Inflammatory macrophage treated with lipopolysaccharide for 1 hour (primary cell): ENCODE measurements at places on chromosomes 2 and 18.

DNA sequence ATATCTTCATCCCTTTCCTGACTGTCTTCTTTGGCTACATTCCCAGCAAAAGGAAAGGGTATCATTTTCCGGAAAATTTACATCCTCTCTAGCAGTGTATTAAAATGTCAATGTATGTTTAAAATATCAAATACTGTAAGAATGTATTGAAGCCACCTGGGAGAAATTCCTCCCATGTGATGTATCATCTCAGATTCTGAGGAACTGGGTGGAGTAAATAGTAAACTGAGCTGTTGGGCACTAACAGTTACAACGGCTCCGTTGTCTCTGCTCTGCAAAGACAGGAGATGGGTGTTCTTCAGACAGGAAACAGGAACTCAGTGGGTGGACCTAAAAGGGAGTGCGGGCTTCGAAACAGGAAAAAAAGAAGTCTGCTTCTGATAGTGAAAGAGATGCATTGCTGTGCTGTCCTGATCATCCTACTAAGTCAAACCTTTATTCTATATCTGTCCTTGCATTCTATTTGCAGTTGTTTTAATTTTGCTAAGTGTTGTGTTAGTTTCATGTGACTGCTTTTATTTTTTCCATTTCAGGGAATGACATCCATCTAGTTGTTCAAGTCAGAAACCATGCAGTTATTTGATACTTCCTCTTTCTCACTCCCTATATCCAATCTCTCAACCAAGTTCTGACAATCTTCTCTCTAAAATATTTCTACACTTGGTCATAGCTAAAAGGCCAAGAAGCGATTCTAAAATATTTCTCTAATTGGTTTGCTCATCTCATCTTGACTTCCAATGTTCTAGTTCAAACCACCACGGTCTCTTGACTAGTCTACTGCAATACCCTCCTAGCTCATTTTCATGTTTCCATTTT lies 19.4 kb downstream of the DOK1 start:
- DNase-seq = peak; percentile 73

DNA sequence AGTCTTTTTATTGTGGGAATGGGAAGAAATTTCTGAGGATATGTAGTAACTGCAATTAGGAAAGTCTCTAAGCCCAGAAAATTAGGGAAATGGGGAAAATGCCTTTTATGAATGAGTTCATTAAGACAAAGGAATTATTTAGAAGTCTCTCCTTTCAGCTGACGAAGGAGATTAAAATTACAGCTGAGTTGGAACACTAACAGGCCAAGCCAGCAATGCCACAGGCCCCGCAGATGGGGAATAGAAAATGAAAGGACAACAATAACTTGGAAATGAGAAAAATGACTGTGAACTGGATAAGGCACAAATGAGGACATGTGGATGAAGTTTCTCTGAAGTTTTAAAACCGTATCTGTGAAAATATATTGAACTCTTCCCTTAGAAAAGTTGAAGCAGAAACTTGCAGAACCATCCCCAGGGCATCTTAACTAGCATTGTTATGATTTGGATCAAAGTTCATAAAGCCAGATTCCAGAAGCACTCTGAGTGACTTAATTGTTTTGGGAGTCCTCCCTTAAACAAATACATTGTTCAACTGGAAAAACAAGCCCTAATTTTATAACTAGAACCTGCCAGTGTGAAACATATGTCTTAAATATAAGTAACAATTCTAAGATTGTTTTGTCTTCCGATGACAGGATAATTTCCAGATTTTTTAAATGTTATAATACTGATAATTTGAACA lies 51.3 kb downstream of the C2orf76 start:
- no peak for DNase-seq

DNA sequence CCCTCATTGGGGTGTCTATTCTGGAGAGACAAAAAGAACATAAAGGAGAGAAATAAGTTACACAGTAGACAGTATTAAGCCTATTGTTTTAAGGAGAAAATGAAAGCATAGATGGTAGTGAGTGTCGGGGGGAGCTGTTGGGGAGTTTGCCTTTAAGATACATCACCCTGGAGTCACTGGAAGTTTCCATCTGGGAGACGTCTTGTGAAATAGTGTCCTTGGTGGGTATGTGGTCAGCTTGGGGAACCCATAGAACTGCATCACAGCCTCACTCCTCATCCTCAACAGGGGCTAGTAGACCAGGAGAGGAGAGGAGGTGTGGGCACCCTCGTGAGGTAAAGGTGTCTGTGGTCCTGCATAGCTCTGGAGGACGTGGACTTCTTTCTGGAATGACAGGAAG lies 60.6 kb downstream of the RNF144A start:
- no peak for DNase-seq

DNA sequence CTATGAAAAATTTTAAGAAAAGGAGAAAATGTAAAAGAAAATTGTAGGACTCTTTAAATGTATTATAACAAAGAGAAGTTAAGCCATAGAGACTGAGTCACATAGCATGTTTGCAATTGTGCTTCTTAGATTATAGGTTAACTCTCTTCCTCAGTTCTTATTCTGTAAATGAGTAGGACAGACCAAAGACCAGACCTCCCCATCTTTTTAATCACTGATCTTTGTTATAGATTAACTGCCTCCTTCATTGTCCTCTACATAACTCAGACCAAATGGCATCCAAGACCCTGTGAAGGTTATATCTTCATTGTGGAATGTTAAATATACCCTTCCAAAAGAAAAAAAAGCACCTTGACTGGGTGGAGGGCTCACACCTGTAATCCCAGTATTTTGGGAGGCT lies 316.9 kb upstream of the LRRTM4 start:
- DNase-seq = no peak

DNA sequence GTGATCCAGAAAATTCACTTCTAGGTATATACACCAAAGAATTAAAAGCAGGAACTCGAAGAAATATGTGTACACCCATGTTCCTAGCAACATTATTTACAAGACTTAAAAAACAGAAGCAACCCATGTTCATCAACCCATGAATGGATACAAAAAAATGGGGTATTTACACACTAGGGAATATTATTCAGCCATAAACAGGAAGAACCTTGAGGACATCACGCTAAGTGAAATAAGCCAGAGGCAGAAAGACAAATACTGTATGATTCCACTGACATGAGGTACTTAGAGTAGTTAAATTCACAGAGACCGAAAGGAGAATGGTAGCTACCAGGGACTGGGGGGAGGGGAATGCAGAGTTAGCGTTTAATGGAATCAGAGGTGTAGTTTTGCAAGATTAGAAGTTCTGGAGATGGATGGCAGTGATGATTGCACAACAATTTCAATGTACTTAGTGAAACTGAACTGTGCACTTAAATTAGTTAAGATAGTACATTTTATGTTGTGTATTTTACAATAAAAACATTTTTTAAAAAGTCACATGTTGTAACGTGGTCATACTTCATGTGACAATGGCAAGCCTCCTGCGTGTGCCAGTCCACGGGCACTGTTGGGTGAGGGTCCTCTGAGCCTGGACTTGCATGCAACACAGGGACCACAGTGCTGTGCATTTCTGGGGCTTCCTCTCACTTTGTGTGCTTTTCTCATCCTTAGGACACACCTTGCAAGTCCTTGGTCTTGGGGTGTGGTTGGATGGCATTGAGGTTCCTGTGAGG lies 206.1 kb upstream of the HDAC4 start:
- DNase-seq = peak; percentile 60

DNA sequence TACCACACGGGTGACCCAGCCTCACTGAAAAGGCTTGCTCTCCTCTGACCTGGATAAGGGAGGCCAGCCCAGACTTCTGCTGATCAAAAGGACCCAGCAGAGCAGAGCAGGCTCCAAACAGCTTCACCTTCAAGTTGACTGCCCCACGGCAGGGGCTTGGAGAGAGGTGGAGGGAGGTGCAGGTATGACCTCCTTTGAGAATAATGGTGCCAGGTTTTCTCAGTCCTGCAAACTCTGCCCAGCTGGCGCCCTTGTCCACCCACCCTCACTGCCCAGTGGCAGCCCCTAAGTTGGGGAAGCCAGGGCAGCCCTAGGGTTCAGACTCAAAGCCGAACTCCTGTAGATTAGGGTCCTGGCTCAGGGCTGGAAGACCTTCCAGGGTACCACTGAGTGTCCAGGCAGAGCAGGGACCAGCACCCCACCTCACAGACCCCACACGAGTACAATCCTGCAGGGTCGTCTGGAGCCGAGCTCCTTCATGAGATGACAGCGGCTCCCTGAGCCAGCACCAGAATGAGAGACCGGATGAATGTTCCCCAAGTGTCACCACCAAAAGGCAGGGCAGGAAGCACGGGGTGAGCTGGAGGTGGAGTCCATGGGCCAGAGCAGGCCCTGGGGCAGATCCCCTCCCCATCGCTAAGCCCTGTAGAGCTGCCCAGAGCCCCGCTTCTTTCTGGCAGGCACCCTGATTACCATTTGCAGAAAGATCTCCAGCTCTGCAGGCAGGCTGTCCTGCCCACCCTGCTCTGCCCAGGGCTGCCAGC lies 3.6 kb upstream of the GPC1 start:
- no peak for DNase-seq

DNA sequence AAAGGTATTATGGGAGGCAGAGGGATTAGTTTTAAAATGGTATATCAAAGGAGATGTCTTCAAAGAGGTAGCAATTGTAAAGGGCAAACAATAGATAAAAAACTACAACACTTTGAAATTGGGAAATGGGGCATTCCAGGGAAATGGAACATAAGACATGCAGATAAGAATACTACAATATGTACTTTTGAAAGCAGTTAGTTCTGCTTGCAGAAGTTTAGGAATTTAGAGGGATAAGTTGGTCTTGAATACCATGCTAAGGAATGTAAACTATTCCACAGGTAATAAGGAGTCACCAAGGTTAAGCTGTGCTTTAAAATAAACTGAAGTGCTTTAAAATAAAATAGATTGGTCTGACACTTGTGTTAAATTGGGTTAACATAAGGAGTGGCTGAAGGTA lies 571.7 kb upstream of the ACVR2A start:
- no peak for DNase-seq

DNA sequence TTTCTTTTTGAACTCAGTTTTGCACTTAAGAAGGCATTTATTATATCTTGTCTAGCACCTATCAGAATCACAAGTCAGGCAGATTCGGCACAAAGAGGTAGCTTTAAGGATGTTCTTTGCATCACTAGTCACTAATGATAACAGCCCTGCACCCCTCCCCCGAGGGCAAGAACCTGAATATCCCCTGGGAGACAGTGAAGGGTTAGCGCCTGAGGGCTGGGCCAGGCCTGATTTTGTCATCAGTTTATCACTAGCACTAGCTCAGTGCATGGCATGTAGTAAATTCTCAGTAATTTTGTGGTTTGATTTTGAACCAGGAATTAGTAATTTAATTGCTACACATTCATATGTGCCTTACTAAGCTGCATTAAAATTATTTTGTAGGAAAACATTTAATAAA lies 23.9 kb upstream of the HS6ST1 start:
- no peak for DNase-seq

DNA sequence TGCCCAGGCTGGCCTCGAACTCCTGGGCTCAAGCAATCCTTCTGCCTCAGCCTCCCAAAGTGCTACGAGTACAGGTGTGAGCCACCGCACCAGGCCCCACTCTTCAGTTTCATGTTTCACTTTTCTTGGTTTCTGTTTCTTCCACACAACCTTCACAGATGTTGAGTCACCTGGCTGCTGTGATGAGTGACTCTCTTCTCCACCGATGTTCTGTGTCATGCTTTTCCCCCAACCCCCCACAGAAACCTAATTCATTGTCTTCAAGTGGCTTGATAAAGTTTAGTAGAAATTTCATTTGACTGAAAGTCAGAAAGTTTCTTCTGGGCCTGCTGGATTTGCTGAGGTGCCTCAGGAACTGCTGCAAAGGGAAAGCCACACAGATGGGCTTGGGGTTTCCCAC lies 78.5 kb downstream of the SPHKAP start:
- no peak for DNase-seq

- no peak for DNase-seq
Measured at GRCh38 chr18:71665131-71665530, 879.0 kb downstream of the CBLN2 start.

DNA sequence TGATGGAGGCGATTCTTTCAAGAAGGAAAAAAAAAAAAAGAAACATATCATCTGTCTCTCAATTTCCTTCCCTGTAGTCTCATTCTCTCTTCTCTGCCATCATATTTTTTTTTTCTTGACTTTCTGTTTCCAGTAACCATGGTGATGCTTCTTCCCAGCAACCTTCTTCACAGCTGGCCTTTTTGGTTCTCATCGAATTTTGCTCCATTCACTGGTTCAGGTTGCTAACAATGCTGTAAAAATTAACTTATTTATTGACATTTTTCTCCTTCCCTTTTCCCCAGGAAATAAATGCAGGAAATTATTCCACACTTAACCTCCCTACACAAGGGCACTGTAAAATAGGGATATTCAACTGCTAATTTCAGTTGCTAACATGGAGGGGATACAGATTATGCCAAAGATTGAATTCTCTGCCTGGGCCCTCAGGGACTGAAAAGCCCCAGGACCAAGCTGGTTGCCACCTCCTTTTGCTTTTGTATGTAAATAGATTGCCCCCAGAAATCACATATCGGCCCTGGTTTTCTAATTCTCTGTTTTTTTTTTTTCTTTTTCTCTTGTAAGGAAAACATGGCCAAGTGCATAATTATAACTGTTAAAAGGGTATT lies 154.7 kb downstream of the MAP2 start:
- DNase-seq = no peak

- DNase-seq = no peak
Measured at GRCh38 chr2:242058116-242058680, 188.7 kb downstream of the RTP5 start.

GRCh38 chr2:195488567-195488966 lies 168.5 kb upstream of the SLC39A10 start:
- no peak for DNase-seq

DNA sequence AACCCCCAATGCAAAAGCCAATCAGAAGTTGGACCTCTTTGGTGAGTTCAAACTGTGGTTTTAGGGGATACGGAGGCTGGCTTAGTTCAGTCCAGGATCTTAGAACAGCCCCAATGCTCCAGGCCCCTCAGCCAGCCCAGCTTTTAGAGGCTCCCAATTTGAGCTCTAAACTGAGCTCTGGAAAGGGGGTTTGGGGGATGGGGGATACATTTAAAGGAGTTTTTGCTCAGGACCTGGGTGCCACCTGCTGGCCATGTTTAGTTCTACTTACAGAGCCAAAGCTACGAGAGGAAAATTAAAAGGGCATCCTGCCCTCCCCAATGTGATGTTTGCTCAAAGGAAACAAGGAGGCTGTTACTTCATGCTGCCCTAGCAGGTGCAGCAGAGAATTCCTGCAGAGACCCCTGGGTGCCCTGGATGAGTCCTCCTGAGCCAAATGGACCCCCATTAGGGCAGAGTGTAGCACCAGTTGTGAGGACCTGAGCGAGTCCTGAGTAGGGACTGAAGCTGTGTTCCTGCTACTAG lies 15.9 kb upstream of the TMEM214 start:
- peak; percentile 74 for DNase-seq

GRCh38 chr2:176385838-176386237 lies 116.6 kb downstream of the MTX2 start:
- no peak for DNase-seq

GRCh38 chr2:48738806-48739205 lies 16.7 kb downstream of the LHCGR start:
- DNase-seq = no peak

- no peak for DNase-seq
Measured at GRCh38 chr18:49733896-49734585, 79.3 kb downstream of the ACAA2 start.
